ENCODE measurements at places on chromosomes 4 and X.
A peak's percentile ranks its signal among the peaks of the same experiment; 100 is the strongest.

- DNase-seq = no peak
Measured at GRCh38 chrX:77434962-77435361, 12.2 kb upstream of the FGF16 start.

DNA sequence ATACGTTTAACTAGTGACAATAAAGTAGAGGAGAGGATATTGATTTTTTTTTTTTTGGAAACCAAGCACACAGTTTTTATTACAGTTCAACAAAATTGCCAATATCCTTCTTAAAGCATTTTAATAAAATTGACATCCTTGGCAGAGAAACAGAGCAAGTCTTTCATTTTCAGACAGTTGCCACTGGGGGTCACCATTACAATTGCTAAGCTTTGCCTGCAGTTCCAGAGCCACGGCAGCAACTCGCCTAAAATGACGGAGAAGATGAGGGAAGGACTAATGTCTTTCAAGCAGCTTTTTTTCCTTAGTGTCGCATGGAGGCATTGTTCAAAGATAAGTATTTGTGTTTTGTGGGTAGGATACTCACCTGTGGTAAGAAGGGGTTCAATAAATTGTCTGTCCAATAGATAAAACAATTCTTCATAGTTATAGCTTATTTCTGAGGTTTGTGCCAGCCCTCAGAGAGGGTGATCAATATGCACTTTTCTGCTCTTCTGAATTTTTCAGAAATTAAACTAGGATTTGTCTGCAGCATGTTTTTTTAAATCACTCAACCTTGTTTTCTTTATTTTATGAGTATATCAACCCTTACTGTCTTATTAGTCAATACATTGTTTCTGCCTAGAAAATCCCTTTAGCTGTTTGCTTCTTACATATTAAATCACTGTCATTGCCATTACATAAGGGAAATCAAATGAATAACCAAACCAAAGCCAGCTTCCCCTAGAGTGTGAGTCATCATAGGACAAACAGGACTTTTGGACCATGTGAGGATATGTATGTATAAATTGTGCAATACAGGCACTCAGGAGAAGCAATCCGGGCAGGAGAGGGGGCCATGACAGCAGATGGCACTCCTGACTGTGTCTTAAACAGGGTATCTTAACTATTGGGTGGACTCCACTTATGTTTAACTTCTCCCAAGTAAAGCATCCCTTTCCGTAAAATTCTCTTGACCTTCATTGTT, 508.1 kb upstream of the ARX start:
- peak; percentile 10 for DNase-seq

DNA sequence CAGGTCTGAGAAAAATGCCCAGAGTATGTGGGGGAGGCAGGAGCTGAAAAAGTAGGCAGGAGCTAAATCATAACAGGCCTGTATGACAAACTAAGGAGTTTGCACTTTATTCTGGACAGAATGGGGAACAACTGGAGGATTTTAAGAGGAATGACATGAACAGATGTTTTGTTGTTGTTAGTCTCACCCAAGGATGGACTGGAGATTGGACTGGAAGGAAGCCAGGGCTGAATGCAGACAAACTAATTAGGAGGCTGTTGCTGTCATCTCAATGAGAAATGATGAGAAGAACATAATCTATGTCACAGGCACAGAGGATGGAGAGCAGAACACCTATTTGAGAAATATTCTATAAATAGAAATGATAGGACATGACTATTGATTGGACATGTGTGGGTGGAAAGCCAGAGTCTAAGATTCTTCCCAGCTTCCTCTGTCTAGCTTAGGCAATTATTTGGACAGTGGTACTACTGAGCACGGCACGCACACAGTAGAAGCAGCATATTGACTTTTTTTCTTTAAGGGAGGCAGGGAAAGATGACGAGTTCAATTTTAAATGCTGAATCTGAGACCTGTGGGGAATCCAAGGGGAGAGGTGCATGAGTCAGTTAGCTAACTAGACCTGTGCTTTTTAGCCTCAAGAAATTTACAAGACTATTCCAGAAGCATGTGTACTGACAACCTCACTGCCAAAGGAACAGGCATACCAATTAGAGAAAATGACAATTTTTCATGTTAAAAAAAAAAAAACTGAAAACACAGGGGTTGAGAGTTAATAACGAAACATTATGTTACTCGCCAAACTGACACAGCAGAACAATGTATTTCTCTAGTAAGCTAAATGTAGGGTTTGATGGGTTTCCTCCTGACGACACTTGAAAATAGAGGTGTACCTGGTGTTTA, 963 bp upstream of the USO1 start:
- DNase-seq = peak; percentile 37

DNA sequence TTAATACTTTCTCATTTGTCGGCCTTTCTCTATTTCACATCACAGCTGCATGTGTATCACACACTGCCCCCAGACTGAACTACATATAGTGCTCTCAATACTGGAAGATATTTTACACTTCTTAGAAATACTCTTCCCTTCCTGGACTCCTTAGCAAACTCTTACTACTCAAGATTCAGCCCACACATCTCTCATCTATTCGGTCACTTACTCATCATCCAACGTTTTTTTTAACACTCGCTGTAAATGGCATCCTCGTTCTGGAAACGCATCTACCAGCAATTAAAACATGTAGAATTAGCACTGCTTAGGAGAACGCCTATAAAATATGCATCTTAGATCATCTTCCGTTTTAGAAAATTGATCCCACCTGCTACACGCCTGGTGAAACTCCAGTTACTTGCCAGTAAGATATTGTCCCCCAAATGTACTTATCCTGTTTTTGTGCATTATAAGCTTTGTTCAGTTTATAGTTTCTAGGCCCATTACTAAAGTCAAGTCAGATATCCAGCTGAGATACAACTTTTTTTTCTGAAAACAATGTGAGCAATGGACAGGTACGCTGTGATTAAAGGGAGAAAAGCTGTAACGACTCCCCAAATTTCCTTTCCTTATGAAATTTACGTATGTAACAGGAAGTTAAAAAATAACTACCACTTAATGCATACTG, 1.0 kb downstream of the LRP2BP start:
- DNase-seq = no peak

DNA sequence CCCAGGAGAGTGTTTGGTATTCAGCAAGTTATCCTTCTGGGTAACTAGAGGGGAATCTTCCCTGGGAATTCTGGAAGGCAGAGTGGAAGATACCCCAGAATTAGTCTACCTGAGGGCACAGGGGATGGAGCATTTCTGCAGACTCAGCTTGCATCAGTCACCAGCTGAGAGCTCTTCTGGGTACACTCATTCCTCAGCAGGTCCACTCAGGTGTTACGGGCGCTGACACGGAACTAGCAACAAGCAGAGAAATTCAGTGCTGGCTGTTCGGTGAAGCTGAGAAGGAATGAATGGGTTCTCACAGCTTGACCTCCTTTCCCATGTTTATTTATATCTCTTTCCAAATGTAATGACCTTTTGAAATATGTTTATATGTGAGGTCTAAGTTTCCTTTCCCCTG, 106.0 kb upstream of the PNPLA4 start:
- no peak for DNase-seq

GRCh38 chr4:54908763-54909162, 216.6 kb downstream of the KDR start:
- no peak for DNase-seq

DNA sequence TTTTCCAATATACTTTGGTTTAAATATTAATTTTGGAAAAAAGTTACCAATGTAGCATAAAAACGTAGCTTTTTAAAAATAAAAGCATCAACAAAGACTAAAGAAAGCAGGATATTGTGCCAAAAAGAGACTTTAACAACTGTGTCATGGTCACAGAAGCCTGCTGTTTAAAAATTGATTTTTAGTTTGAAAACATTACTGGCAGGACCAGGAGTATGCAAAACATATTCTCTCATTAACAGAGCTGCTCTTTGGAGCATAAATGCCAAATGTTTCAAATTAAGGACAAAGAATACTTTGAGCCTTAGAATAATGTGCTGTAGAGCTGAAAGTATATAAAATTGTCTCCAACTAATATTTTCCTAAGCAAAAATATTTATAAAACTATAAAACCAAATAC, 279.0 kb downstream of the ARAP2 start:
- DNase-seq = peak; percentile 3

- no peak for DNase-seq
Measured at GRCh38 chrX:123731987-123732669, 724 bp downstream of the THOC2 start.

DNA sequence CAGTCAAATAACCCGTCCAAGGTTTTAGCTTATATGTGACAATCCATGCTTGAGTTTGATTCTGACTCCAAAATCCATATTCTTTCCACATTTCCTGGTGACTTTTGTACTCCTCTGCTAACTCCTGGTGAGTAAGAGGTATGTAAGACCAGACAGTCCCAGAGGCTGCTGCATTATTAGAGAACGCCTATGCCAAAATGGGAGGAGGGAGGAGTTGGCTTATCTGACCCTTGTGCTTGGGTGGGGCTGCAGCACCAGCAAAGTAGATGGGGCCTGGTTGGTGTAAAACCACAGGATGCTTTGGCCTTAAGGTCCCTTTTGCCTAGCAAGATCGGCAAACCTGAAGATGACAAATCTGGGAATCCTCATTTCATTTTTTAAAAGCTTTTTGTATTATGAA, 9.1 kb upstream of the RNF212 start:
- DNase-seq = no peak

- no peak for DNase-seq
Measured at GRCh38 chr4:29415771-29416170, 1304.4 kb upstream of the PCDH7 start.

- DNase-seq = no peak
Measured at GRCh38 chrX:41441934-41442823, 5.0 kb upstream of the NYX start.

- no peak for DNase-seq
Measured at GRCh38 chr4:110172972-110173371, 25.4 kb downstream of the ELOVL6 start.

DNA sequence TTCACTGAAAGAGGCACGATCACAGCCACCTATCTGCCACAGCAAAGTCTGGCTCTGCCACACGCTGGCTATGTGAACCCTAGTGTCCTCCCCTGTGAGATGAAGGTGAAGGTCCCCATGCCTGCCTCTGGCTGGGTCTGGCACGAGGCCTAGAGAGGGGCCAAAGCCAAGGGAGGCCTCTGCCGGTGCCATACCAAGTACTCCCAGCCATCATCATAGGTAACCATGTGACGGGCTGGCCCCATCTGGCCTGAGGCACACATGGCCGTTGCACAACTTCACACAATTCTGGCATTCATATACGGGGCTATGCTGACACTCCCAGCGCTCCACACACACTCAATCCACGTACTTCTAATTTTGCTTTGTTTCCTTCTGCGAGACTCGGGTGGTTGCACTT, 15.3 kb downstream of the NOP14 start:
- DNase-seq = no peak

- DNase-seq = no peak
Measured at GRCh38 chr4:98773638-98774037, 115.2 kb upstream of the TSPAN5 start.

DNA sequence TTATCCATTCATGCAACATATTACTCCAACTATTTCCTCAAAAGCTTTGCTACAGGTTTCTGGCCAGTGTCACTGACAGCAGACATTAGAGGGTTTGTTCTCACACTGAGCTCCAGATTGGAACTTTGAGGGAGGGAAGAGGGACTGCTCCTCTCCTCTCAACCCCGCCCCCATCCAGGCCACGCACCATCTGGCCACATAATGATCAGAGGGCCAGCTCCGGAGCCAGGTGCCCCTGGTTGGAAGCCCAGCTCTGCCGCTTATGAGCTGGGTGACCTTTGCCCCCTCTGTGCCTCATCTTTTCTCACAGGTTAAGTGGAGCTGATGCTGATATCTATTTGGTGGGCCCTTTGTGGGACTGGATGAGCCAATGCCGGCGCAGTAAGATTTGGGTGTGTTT, 55.8 kb downstream of the C4orf50 start:
- DNase-seq = no peak

DNA sequence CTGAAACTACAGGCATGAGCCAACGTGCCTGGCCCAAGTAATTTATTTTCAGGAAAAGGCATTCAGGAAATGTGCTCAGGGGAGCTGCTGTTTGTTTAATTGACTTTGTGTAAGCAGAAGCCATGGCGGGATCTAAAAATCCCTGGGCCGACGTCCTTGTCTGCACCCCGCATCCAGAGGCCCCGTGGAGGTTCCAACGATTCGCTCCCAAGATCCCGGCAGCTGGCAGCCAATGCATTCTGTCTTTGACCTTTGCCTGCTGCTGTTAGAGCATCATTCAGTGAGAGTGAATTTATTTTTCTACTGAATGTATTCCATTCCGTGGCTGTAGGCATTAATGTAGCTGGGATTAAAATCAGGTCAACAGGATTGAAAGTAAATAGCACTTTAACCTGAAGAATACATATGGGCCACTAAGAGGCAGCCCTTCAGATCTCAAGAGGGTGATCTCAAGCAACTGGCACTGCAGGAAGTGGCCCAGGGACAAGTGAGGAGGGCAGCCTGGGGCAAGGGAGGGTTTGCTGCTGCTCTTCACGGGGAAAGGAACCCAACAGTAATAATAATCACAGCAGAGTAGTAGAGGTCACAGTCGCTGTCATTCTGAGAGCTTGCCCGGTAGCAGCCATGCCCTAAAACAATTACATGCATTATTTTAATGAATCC, 75.2 kb downstream of the PSAPL1 start:
- peak; percentile 12 for DNase-seq

- DNase-seq = no peak
Measured at GRCh38 chrX:10483191-10483831, 137.1 kb downstream of the MID1 start.

- DNase-seq = no peak
Measured at GRCh38 chrX:151988706-151989299, 14.3 kb upstream of the GABRE start.

GRCh38 chr4:128310266-128310697, 22.7 kb upstream of the PGRMC2 start:
- peak; percentile 32 for DNase-seq

GRCh38 chrX:3384327-3384726, 37.9 kb upstream of the MXRA5 start:
- no peak for DNase-seq

DNA sequence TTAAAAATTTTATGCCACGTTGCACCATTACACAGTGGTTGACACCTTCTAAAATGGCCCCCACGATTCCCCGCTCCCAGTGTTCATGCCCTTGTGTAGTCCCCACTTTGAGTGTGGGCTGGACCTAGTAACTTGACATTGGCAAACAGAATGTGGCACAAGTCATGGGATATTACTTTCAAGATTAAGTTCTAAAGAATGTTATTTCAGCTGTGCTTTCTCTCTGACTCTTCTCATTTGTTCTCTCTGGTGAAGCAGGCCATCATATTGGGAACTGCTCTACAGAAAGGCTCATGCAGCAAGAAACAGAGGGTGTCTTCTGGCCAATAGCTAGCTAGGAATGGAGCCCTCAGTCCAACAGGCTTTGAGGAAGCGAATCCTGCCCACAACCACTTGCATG, 67.1 kb downstream of the ATXN3L start:
- no peak for DNase-seq

GRCh38 chr4:70392057-70392776, 5.5 kb upstream of the OPRPN start:
- no peak for DNase-seq

DNA sequence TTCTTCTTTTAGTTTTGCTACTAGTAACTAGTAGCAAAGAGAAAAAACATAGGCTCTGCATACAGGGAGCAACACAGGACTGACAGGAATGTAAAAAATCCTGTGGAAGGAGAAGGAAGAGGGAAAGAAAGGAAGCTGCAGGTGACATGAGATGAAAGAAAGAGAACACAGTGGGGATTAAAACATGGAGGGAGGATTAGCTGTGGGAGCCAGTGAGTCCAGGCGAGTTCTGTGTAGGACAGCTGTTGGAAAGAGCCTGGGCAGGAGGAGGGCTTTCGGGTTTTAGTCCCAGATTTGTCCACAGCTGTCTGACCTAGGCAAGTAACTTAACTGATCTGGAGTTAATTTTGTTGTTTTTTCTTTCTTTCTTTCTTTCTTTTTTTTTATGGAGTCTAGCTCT, 21.6 kb downstream of the CCNG2 start:
- DNase-seq = no peak

Data from NCI-H1694 (cell line).